ENCODE measurements at places on chromosomes 2 and 18.

DNA sequence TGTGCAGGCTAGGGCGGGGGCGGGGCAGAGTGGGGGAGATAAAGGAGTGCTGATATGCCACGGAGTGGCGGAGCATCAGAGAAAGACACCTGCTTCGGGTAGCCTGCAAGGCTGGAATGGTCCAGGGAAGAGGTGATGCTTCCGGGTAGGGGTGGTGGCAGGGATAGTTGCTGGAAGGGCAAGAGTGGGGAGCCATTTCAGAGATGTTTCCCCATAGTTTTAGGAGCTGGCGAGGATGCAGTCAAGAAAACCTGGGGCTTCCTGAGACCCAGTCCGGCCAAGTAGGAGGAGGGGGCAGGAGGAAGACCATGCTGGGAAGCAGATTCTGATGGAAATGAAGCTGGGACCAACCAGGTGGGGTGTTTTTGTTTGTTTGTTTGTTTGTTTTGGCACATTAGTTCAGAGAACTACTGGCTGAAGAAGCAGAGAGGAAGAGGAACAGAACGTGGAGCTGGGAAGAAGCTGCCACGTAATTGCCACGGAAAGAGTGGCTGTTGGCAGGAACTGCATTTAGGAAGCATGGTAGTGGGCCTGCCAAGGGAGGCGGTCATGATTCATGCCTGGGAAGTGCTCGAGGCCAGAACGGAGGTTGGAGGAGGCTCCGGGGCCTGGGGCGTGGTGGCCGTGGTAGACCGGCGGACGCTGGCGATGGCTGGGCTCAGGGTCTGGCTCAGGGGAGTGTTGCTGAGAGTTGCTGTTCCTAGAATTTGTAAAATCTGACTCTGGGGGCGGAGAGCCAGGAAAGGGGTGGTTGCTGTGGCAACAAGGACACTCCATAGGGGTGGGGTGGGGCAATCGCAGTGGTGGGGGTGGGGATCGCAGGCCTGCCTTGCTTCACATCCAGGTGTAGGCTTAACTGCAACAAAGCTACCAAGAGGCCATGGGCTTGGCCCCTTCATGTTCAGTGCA, 8.6 kb upstream of the INPP5D start:
- DNase-seq = no peak

DNA sequence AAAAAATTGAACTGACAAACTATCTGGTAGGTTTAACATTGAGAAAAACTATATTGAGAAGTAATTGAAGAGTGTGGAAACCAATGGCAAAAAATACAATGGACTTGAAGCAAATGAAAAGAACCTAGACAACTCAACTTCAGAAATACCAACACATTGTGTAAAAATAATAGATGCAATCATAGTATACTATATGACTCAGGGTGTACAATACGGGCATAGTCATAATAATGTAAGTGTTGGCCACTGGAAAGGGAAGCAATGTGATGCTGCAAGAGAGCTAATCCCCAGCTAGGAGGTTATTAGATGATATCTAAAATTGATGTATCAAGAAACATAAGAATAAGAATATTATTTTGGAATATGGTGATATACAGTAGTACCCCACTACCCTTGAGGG, 45.3 kb downstream of the SMAD7 start:
- DNase-seq = no peak

- no peak for DNase-seq
Observed at GRCh38 chr18:34820360-34821065, 110.4 kb downstream of the DTNA start.

DNA sequence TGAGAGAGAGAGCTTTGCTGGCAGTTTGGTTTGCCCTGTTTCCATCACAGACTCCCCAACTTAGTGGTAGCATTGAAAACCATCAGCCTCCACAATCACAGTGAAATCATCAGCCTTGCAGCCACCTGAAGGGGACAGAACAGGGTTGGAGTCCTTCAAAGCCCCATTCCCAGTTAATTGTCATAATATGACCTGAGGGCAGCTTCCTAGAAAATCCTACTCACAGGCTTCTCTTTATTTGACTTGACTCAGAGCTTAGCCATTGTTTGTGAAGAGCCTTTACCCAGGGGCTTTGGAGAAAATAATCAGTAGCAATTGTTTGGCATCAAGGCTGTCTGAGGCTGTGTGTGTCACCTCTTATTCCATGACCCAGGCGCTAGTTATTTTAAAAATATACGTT, 308.7 kb downstream of the CBLN2 start:
- peak; percentile 49 for DNase-seq

GRCh38 chr2:39304200-39304599, 60.4 kb upstream of the CDKL4 start:
- no peak for DNase-seq

DNA sequence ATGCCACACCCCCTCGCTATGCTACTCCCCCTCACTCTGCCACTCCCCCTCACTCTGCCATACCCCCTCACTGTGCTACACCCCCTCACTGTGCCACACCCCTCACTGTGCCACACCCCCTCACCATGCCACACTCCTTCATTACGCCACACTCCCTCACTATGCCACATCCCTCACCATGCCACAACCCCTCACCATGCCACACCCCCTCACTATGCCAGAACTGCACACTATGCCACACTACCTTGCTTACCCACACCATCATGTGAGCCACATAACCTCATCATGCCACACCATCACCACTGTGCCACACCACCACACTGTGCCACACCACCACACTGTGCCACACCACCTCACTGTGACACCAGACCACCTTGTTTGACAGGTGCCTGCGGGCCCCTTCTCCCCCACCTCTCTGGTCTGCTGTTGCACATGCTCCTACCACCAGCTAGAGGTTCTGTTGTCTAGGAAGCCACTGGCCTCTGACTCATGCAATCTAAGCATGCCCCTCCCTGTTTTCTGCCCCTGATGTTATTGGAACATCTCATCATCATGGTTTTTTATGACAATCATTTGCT, 22.0 kb downstream of the MARCHF4 start:
- no peak for DNase-seq

DNA sequence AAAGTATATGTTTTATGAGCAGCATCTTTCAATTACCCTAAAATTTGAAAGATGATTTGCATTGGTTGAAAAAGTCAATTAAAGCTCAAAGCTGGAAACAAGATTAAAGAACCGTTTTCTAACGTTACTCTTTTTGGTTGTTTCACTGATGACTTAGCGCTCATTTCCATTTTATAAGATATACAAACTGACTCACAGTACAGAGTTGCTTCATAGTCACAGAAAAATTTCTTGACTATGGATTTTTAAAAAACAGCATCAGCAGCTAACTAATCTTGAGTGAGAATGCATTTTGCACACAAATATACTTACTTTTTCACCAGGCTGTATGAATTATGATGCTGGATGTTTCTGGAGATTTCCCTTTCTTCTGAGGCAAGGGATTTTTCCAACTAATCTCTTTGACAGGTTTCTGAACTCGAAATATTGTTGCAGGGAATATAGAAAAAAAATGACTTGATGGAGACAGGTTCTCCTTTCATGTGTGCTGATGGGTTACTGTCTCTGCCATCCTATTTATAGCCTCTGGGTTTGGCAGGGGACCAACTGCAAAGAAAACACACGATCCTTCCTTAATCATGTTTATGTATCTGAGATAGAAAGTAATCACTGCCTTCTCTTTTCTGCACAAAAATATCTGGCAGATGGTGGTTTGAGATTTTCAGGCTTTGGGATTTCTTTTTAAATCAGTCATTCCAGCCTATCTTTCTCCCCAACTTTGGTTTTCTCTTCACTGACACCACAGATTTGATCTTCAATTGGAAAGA, 129.4 kb upstream of the DAPL1 start:
- DNase-seq = no peak

Measured in NCI-H1930 (cell line).